ENCODE measurements at places on chromosomes 4 and X.

DNA sequence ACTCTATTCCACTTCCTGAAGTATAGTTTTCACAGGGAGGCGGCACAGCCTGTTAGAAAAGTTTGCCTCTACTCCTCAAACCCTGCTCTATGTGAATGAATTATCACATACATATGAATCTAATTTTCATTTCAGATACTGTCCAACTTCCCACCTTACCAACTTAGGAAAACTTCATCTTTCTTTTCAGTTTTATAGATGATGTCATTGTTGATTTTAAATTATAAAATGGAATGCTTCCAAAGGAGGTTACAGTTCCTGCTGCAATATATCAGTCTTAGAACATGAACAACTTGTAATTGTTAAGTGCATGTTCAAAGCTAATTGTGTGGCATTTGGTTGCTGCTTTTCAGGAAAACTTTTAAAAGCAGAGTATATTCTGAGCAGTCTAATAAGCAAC, 92.4 kb downstream of the NEUROG2 start:
- DNase-seq: no peak

DNA sequence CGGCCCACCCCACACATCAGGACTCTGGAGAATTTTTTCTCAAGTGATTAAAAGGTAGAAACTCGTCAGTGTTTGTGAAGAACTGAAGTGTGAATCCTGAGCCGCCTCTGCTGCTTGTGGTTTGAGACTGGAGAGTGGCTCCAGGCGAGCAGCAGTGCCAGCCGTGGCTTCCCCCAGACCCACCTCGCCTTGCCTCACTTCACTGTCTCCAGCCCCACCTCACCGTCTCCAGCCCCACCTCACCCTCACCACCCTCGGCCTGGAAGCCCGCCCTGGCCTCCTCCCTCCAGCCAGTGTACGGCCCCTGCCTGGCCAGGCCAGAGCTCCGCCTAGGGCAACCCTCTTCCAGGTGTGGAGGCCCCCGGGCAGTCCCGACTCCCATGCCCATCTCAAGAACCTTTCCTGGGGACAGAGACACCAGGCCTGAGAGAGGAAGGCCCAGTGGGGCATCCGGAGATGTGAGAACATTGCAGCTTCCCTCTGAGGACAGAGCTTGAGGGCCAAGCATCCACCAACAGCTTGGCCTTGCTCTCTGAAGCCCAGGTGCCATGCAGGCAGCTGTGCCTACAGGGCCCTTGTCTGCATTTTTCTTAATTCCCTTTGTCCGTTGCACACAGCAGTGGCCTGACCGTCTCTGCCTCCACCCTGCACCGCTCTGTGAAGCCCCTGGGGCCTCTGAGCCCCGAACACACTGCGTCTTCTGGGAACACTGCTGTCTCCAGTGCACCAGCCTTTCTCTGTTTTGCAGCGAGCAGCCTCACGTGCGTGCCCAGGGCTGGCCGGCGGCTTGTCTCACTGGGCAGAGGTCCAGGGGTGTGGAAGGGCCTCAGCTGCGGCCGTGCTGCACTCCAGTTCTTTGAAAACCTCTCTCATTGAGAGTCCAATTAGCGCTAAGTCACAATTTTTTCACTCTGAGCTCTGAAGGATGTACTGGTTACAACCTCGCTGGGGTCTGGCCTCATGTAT, 13.8 kb downstream of the SH3BP2 start:
- DNase-seq: no peak

DNA sequence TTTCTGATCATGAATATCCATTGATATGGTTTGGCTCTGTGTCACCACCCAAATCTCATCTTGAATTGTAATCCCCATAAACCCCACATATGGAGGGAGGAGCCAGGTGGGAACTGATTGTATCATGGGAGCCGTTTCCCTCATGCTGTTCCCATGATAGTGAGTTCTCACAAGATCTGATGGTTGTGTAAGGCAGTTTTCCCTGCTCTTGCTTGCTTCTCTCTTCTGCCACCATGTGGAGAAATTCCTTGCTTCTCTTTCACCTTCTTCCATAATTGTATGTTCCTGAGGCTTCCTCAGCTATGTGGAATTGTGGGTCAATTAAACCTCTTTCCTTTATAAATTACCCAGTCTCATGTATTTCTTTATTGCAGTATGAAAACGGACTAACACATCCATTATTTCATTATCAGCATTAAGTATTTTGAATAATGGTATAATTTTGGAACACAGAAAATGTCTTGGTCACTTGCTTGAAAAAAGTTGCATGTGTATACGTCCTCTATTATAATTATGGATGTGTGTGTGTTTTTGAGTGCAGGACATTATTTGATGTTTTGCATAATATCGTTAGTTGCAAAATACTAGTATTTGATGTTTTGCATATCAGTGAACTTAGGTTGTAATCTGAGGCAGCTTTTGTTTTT, 334.6 kb downstream of the PCDH10 start:
- DNase-seq: no peak

- DNase-seq: no peak
Measured at GRCh38 chr4:8920289-8920965, 48.8 kb upstream of the HMX1 start.

DNA sequence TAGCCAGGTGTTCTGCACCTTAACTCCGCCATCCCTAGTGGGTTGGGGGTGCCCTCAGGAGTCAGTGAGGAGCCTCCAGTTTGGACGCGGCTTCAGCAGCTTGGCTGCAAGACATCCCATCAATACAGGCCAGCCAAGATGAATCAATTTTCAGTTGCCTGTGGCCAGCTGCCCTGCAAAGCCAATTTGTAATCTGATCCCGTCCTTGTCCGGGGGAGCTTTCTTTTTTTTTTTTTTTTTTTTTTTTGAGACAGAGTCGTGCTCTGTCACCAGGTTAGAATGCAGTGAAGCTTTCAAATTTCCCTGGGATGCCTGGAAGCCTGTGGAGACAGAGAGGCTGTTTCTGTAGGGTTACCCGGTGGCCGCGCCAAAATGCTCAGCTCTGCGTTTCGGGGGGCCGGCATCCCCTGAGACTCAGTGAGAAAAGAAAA, 192.5 kb downstream of the ASMT start:
- DNase-seq: no peak

DNA sequence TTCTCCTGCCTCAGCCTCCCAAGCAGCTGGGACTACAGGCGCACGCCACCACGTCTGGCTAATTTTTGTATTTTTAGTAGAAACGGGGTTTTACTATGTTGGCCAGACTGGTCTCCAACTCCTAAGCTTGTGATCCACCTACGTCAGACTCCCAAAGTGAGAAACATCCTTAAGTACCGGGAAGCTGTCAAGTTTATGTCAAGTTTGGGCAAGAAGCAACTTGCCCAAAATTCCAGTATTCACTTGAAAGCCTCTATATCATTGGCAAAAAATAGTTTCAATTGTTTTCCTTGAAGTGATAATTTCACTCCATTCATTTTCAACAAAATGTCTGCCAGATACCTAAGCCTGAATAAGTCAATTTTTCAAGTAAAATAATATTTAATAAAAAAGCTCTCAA, 370.0 kb downstream of the FBXO8 start:
- no peak for DNase-seq

DNA sequence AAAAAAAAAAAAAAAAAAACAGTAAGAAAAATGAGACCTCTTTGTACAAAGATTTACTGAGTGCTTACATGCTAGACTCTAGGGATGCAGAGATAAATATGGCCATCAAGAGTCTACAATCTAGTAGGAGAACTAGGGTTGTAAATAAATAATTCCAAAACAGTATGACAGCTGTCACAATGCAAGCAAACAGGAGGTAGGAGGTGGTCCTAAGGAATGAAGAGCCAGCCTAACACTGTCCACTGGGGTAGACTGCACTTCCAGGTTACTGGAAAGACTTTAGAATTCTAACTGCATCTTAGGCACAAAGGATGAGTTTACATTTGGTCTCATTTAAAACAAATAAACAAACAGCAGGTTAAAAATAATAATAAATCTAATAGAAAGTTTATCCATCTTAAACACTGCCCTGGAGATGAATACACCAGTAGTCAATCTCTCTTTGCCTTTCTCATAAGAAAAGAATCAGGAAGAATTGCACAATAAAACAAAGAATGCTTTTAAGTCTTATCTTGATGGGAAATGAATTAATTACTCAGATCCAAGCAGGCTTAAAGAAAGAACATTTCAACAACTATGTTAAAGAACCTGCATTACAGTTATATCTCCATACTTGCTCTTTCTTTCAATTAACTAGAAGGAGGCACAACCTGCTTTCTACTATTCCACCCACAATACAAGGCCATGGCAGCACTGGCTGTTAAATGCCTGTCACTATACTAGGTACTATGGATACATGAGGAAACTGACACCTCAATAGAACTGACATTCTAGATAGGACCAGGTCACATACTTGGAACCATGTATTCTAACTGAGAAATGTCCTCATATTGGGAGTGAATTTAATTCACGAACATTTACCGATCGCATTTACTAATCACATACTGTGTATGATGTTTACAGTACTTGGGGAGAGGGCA, 12.7 kb downstream of the ADGRA3 start:
- no peak for DNase-seq

- DNase-seq: no peak
Measured at GRCh38 chr4:25702848-25703247, 47.2 kb downstream of the SLC34A2 start.

DNA sequence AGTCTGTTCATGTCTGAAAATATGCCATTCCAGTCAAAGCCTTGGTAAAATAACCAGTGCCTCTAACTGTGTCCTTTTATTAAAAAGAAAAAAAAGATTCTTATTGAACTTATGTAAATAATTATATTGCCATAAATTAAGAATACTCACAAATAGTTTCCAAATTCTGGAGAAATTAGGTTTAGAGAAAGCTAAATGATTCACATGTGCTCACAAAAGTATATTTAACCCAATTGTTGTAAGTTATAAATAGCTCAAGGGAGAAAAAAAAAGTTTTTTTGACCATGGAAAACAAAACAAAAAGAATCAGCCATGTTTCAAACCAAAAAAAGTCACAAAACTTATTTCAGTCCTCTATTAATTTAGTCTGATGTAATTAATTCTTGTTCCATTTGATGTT, 25.3 kb upstream of the HERC6 start:
- no peak for DNase-seq

DNA sequence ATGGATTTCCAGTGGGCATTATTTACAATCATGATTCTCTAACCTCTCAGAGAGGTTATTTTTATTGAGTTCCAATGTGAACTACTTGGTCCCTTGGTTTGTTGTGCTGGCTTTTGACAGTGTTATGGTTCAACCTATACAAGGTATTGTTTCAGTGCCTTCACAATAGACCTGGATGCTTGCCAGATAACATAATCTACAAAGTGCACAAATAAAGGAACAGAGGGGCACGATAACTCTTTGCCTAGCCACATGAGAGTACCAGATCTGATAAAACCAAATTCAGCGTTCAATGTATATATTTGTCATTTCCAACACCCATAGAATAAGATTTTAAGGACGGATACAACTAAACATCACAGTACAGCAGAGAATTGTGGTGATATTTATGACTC, 120.8 kb downstream of the RASL11B start:
- no peak for DNase-seq

DNA sequence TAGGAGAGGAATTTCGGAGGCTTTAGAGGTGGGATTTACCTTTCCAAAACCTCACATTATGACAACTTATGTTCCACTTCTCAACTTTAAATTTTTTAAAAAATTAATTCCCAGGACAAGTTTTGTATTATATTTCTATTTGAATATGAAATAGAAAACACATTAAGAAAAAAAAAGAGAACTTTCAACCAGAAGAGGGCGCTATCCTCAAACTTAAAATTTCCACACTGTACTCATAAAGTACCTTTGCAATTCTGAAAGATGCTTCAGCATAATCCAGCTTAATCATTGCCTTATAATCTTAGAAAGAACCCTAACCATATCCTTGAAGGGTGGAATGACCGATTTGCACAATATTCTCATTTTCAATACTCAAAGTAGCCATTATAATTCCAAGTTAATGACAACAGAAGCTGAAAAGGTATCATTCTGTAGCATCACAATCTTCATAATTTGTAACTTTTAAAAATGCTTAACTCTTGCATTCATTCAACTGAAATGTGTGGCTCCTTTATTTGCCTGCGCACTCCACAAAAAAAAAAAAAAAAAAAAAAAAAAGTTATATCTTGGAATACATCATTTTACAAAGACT, 158.0 kb downstream of the KCNIP4 start:
- DNase-seq: no peak

DNA sequence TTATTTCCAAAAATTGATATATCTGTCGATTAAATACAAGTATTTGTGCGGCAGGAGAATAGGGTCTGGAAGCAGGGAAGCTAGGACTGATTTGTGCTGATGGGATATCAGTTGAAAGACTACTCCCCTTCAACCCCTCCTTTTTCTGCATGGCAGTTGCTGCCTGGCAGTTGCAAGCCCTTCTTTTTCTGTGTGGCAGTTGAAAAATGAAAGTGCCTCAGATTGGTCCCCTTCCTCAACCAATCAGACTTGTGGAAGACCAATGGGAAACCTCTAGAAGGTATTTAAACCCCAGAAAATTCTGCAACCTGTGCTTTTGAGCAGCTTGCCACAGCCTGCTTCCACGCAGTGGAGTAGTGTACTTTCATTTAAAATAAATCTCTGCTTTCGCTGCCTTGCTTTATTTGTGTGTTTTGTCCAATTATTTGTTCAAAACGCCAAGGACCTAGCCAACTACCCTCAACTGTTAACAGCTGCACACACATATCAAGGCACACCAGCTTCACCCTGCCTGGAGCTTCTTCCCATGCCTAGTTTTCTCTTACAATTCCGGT, 1.5 kb upstream of the TMA16 start:
- no peak for DNase-seq

- no peak for DNase-seq
Measured at GRCh38 chr4:173565281-173565680, 35.3 kb upstream of the HAND2 start.

DNA sequence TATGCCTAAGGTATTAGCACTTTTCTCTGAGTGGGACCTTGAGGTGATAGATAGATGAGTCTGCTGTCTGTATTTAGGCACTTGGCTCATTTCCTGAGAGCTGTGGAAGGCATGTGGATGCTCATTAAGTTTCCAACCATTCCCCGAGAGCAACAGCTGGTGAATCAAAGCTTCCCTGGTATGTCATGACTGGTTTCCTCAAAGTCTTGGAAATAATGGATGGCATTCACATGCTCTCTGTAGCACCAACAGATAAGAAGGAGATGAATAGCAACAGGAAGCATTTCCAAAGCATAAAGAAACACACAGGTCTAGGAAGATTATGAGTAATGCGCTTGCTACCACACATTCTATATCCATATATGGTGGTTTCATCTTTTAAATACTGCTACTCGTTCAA, 118.3 kb upstream of the ETNPPL start:
- no peak for DNase-seq

DNA sequence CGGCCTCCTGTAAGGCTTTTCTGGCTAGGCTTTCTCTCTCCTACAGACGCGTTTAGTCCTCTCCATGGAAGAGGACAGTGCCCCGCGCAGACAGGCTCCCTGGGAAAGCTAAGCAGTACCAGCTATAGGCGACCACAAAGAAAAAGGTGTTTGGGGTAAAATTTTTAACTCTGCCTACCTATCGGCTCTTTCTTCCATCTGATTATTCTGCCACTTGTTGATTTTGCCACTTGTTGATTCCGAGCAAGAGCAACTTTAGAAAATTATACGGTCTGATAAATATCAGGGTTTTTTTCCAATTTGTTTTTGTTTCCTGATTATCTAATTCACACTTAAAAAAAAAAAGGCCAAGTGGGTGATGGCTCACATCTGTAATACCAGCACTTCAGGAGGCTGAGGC, 1600.5 kb upstream of the TENM3 start:
- DNase-seq: no peak

- DNase-seq: no peak
Measured at GRCh38 chrX:17481086-17481485, 106.1 kb downstream of the NHS start.
